ENCODE measurements at places on chromosomes 5 and 9.

DNA sequence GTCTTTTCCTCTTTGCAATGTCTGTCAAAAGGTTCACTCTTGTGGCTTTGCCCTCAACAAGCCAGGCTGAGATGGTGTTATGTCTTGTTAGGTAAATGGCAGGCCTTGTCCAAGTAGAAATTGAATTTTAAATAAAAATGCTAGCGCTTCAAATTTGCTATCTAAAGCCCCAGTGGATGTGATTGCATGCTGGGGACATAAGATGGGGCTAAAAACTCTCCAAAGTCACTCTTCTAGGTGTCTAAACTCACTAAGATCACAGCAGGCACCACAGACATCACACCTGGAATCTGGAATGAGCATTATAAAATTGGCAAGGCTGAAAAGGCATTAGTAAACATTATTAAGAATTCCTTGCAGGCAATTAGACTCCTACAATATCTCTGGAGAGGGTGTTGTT, 262.7 kb upstream of the CLINT1 start:
- DNase-seq = no peak

GRCh38 chr9:122222791-122223190, 6.0 kb downstream of the LHX6 start:
- no peak for DNase-seq

- no peak for DNase-seq
Observed at GRCh38 chr5:147037515-147038205, 159.1 kb upstream of the PPP2R2B start.

DNA sequence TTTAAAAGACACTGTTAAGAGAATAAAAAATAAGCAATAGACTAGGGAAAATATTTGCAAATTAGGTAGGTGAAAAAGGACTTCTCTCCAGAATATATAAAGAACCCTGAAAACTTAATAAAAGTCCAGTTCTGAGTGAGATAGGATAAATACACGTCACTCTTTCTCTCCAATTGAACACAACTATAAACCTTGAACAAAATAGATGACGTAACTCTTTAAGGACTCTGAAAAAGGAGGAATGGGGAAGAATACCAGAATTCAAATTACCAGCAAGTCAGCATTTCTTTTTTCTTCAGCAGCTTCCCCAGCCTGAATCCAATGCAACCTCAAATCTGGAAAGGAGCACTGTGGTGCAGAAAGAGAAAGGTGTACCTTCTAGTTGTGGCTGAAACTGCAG, 6.8 kb upstream of the WDR41 start:
- no peak for DNase-seq

Data from HL-60 (cell line).